Activated naive CD4-positive, alpha-beta T cell treated with anti-CD3 and anti-CD28 coated beads, Interleukin-2, amount 10 ng/mL, durations not matched to agents 7 days and 5 days (primary cell): ENCODE measurements at places on chromosomes 12 and 14.

DNA sequence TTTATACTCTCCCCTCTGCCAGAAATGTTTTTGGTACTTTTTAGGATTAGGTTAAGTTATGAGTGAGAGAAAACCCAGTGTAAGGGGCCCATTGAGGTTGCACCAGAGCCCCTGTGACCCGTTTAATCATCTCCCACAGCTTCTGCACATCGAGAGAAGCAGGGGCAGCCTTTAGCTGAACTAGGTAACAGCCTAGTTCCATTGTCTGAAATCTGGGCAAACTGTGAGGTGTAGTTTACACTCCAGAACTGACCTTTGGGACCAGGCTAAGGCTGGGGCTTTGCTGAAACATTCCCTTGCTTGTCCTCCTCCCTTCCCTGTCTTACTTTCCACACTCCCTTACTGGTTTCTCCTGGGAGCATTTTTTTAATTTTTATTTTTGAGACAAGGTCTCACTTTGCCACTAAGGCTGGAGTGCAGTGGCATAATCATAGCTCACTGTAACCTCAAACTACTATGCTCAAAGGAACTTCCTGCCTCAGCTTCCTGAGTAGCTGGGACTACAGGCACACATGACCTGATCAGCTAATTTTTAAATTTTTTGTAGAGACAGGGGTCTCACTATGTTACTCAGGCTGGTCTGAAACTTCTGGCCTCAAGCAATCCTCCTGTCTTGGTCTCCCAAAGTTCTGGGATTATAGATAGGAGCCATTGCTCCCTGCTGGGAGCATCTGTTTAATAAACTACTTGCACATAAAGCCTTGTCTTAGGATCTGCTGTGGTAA lies 25.9 kb upstream of the DHRS2 start:
- peak; percentile 29 for DNase-seq

GRCh38 chr12:93174473-93174872 lies 203.3 kb upstream of the NUDT4 start:
- DNase-seq = no peak

DNA sequence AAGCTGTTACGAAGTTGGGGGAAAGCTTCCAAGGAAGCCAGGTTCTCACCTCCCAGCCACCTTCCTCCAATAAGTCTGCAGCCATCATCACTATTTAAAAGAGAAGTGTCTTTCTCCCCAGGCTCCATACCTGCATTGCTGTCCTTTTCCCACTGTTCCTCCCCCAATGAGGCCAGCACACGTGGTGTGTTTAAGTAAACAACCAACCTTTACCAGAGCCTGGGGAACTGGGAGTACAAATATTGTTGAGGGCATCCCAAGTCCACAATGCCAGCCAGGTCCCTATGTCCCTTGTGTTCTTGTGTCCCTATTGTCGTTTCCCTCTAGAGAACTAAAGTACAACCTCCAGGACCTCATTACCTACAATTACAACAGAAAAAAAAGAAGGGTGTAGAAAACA lies 49.2 kb upstream of the PNMA1 start:
- no peak for DNase-seq

DNA sequence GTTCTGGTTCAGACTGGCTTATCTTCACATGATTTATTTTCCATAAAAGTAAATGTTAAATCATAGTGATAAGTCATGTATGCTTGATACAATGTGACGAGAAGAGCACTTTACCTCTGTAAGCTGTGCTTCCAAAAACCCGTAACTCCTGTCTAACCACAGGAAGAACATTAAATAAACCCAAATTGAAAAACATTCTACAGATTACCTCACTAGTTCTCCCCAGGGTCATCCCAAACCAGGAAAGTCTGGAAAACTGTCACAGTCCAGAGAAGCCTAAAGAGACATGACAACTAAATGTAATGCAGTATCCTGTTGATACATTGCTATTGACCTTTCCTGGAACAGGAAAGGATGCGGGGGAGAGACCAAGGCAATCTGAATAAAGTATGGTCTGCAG lies 32.5 kb upstream of the DUSP6 start:
- DNase-seq = no peak

DNA sequence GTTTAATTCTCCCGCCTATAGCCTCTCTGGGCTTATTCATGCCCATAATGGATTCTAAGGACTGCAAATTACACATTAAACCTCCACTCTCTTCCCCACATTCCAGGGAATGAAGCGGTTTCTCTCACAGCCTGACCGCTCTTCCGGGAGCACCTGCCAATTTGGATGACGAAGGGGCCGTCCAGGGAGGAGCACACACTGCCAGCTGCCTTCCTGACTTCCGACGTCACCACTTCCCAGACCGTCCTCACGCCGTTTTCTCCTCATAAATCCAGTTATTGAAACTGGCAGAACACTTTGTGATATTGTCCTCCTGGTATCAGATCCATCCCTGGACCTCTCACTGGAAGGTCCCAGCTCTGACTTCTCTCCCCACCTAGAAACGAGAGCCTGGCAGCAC lies 87.6 kb downstream of the GCH1 start:
- DNase-seq = no peak

DNA sequence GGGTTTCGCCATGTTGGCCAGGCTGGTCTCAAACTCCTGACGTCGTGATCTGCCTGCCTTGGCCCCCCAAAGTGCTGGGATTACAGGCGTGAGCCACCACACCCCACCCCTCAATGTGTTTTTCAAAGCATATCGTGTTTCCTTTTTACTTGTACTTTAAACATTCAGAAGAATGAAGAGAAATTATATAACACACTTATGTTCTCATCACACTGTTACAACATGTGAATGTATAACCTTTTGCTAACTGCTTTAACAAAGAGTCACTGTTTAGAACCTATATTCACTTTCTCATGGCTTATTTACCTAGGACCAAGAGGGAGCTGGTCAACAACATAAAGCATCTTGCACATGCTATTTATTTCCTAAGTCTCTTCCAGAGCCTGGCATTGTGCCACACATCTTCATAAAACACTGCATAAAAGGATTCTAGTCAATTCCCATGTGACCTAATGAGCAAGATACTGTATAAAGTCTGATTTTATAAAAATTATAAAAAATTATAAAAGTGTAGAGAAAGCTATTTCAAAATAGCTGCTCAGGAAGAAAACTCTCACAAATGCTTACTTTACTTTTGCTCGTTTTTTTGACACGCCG lies 16.0 kb upstream of the ACTR6 start:
- DNase-seq = no peak

GRCh38 chr12:24222968-24223367 lies 273.5 kb upstream of the SOX5 start:
- no peak for DNase-seq

DNA sequence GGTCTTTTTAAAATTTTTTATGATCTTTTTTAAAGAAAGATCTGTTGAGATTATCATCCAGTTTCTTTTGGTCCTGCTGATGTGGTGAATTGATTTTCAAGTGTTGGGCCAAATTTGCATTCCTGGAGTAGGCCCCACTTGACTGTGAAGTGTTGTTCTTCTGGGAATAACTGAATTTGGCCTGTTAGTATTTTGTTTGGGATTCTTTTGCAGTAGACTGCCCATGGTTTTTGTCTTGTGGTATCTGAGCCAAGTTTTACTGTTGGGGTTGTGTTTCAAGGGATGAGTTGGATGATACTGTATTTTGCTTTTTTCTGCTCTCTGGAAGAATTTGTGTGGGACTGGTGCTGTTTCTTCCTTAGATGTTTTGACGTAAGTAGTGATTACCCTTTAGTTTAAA lies 4.0 kb upstream of the SYCP3 start:
- no peak for DNase-seq

GRCh38 chr12:95207407-95207806 lies 9.9 kb downstream of the FGD6 start:
- DNase-seq = no peak

DNA sequence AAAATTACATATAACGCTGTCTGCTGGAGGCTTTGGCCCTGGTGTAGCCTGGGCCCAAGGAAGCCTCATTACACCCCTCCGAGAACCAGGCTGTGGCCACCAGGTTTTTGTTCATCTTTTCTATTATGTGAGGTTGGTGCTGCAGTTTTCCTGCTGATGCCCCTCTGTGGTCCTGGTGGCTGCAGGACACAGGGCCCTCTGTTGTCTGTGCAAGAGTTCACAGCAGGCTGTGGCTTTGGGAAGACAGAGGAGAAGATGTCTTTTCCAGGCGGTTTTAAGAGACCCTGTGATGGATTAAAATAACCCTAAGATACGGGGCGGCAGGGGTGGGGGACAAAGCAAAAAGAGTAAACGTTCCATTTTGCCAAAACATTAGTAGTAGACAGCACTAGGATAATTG lies 121.5 kb downstream of the ADGRD1 start:
- DNase-seq = no peak

DNA sequence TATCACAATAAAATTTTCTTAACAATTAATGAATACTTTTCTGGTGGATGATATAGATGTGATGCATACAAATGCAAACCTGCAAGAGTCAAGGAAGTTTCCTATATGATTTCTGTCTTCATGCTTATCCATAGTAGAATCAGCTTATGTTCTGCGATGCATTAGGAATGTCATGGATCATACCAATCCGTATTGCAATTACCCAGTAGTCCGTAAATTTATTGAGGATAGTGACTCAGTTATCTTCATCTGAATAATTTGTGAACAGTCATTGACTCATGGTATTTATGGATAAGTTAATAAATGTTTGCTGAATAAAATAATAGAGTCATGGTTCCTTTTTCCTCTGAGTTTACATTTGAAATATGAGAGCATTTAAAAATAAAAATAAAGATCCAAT lies 483.4 kb downstream of the LRFN5 start:
- DNase-seq = no peak

- DNase-seq = peak; percentile 40
Measured at GRCh38 chr12:132413931-132414588, 75.9 kb upstream of the FBRSL1 start.

GRCh38 chr12:122422730-122423257 lies 325 bp upstream of the CLIP1 start:
- DNase-seq = no peak

DNA sequence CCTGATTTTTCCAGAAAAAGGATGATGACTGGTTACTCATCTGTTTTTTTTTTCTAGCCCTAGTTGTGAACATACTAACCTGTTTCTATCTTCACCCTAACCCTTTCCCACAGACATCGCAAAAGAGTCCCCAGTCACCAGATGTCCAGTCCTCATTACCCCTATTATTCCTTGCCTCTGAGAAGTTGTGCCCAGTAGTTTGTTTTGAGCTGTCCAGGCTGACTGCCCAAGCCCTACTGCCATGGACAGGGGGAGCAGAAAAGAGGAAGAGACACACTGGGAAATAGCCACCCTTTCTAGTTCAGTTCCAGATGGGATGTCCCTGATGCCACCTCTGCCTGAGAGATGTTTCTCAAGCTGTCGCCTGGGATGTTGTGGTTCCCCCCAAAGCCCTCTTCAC lies 13.8 kb upstream of the CELA1 start:
- DNase-seq = no peak

GRCh38 chr12:24697769-24698168 lies 251.1 kb downstream of the BCAT1 start:
- no peak for DNase-seq

DNA sequence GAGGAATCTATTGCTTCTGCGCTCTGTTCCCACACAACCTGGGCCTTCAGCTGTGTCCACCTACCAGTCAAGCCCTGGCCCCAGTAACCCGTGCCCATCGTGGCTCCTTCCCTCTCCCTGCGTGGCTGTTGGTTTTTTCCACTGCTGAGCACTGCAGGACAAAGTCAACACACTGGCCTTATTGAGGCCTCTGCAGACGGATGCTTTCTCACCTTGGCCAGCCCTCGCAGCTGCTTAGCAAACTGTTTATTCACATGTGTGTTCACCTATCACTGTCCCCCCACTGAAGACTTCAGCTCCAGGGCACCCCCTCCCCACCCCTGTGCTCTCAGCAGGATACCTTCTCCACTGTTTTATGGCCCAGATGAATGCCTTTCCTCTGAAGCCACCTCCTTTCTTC lies 12.8 kb upstream of the GPX2 start:
- DNase-seq = no peak

GRCh38 chr12:55728939-55729818 lies at the start of gene CD63:
Gene CD63, minus strand, starts transcription at chr12:55729009. Its CDS starts 668 bp downstream, at chr12:55728341.
- DNase-seq = peak; percentile 73

- DNase-seq = peak; percentile 56
Measured at GRCh38 chr14:21098076-21098891, at the start of gene ZNF219. Gene ZNF219, minus strand, starts transcription at chr14:21098655. Its CDS starts 5,064 bp downstream, at chr14:21093591.

GRCh38 chr14:59507063-59507751 lies 22.9 kb downstream of the JKAMP start:
- peak; percentile 73 for DNase-seq

DNA sequence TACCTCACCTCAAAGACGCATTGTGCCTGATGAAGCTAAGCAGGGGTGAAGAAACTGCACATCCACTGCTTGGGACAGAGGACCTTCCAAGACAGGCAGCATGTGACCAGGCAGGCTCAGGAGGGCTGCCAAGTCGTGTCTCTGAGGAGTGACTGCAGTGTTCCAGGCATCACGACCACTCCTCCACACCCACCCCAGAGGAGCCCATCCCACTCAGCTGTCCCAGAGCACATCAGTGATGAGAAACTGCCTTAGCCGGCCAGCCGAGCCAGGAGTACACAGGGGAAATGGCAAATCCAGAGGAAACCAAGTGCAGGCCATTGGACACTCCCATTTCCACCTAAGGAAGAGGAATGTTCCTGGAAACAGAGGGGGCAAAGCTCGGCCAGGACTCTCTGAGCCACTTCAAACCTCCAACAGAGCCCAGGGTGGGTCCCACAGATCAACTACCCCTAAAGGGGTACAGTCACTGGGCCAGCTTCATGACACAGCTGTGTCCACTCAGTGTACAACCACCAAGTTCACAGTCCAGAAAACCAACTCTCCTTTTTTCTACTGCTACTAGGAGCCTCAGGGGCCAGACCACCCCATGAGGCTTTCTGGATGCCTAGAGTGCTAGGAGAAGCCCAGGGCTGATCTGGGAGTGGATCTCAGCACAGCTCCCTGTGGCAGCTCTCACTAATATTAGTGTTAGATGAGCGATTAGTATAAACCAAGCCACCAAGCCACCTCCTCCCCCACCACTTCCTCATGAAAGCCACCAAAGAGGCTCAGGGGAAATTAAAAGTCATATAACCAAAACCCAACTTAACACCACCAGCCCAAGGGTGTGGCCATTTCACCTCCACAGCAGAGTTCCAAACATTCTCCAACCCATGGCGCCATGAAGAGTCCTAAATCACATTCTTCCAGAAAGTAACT lies 15.4 kb downstream of the PXN start:
- DNase-seq = peak; percentile 66

DNA sequence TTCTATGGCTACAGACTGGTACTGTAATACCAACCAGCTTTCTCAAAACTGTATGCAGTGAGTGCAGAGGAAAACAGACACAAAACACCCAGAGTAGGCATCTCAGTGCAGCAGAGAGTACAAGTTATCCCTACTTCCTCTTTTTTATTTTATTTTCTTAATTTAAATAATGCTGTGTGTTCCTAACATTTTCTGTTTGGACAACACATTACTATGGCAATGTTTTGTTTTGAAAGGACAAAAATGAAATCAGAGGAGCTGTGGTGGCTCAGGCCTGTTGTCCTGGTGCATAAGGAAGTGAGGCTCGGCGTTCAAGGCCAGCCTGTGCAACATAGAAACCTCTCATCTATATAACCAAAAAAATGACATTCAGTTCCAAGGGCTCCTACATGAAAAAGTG lies 33.7 kb upstream of the SELPLG start:
- DNase-seq = no peak
